ENCODE measurements at places on chromosomes 12 and 14.

- DNase-seq = no peak
Observed at GRCh38 chr12:45406988-45407850, 191.3 kb downstream of the ANO6 start.

DNA sequence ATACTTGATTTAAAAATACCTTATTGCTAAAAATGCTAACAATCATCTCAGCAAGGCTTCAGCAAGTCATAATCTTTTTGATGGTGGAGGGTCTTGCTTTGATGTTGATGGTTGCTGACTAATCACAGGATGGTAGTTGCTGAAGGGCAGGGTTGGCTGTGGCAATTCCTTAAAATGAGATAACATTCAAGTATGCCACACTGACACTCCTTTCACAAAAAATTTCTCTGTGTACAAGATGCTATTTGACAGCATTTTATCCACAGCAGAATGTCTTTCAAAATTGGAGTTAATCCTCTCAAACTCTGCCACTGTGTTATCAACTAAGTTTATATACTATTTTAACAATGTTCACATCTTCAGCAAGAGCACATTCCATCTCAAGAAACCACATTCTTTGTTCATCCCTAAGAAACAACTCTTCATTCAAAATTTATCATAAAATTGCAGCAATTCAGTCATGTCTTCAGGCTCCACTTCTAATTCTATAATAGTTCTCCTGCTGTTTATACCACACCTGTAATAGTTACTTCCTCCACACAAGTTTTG lies 16.1 kb downstream of the SCAF11 start:
- DNase-seq = no peak

DNA sequence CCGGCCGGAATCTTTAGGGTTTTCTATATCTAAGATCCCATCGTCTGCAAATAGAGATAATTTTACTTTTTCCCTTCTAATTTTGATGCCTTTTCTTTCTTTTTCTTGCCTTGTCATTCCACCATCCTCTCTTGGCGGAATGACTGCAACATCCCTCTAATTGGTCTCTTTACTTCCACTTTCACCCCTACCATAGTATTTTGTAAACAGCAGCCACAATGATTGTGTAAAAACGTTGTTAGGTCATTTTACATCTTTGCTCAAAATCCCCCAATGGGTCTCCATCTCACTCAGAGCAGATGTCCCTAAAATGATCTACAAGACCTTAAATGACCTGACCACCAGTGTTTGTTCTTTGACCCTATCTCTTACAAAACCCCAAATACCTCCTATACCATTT lies 80.0 kb upstream of the STAC3 start:
- DNase-seq = no peak

DNA sequence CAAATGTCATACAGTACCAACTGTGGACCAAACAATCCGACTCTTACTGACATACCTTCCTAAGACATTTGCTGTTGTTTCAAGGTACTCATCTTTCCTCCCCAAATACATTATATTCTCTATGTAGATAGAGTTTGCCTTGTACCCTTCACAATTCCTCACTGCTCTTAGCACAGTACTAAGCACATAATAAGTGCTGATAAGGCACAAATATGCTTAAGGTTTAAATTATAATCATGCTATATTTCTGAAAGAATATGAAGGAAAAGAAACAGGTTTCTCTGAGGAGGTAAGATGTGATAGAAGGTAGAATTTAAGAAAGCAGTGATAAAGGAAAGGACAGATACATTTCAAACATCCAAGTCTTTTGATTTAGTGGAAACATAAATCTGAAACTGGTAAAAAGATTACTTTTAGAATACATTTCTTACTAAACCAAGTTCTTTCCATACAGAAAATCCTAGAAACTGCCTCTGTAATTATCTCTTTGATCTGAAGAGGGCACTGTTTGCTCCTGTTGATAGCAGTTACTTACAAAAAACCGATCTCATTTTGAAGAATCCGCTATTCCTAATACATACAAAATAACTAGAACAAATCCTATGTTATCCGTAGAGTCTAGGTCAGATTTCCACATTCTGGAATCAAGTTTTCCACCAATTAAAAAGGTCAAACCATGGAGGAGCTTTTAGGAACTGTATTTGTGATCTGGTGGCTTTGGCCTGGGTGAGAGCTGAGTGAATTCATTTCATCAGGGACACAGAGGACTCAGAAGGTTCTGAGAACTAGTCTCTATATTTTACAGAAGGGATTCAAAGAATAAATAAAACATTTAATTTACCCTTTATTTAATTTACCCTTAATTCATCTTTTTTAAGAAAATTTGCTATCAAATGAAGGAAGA lies 311.9 kb downstream of the DAD1 start:
- DNase-seq = no peak

DNA sequence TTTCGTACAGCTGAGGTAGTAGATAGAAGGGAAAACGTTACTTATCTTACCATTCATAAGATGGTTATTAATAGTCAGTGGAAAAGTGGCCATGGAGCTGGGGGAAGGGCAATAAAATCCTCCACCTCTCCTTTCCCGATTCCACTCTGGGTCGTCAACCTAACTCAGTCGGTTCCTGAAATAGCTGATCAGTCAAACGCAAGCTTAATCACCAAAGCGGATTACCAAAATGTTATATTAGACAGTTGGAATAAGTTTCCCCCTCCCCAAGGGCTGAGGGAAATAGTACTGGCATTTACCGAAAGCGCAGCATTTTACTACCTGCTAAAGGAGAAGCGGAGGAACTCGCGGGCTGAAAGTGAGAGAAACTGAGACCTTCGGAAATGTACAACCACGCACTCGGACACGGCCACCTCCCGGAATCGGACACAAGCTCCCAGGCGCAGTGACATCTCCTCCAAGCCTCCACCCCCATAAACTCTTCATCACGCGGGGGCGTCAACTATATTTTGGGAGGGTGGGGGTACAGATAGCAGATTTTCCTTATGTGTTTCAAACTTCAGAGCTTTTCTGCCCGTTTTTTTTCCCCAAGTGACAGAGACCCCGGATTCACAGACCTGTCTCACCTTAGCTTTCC lies 1.2 kb downstream of the PPM1H start:
- no peak for DNase-seq
